Head of caudate nucleus (tissue), 42 donors: ENCODE measurements at places on chromosomes 3 and 15.
A peak's percentile ranks its signal among the peaks of the same experiment; 100 is the strongest.

- DNase-seq: no peak
Observed at GRCh38 chr3:139660269-139660668, 17.5 kb downstream of the NMNAT3 start.

- DNase-seq: no peak
Observed at GRCh38 chr3:15520185-15520584, 1.3 kb downstream of the COLQ start.

DNA sequence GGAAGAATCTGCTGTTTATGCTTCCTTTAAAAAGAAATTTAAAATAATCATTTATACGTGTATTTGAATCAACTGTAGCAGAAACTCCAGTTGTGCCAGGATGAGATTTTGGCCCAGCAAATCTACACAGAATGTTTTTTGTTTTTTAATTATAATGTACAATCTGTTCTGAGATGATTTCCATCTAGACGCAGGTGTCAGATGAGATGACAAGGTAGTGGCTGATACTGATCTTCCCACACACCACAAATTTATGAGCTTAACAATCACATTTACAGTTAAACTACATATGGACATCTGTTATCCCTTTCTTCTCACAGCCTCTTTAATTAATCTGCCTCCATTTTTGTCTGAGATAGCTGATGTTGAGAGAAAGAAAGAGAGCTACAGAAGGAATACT lies 23.6 kb downstream of the DCLK3 start:
- DNase-seq: no peak

DNA sequence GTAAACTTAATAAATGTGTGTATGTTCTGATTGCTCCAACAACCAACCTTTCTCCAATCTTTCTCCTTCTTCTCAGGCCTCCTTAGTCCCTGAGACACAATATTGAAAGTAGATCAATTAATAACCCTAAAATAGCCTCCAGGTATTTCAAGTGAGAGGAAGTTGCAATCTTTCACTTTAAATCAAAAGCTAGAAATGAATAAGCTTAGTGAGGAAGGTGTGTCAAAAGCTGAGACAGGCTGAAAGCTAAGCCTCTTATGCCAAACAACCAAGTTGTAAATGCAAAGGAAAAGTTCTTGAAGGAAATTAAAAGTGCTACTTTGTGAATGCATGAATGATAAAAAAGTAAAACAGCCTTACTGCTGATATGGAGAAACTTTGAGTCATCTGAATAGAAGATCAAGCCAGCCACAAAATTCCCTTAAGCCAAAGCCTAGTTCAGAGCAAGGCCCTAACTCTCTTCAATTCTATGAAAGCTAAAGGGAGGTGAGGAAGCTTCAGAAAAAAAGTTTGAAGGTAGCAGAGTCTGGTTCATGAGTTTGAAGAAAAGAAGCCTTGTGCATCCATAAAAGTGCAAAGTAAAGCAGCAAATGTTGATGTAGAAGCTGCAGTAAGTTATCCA lies 38.6 kb downstream of the CCDC80 start:
- no peak for DNase-seq

DNA sequence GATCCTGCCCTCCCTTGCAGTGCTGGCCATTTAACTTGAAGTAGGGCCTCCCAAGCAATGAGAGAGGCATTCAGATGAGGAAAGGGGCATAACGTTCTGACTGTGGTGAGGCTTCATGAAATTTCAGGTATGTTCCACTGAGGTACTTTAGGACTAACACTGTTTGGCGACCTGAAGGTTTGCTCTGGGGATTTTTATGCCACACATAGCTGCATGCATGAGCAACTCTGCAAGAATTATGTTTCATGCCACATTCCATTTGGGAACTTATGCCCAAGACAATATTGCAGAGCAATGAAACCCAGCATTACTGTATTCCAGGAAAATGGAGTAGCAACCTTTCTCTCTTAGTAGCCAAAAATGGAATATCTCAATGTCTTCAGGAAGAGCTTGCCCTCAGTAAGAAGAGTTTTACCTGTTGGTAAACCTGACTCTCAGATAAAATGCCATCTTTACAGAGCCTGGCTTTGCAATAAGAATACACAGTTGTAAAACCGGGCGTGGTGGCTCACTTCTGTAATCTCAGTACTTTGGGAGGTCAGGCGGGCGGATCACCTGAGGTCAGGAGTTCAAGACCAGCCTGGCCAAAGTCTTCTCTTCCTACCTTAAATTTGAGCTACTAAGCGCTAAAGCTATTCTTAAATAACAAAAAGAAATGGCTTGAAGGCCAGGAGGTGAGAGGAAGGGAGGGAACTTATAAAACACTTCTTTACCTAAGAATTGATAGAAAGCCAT lies 16.7 kb upstream of the TBL1XR1 start:
- DNase-seq: no peak

DNA sequence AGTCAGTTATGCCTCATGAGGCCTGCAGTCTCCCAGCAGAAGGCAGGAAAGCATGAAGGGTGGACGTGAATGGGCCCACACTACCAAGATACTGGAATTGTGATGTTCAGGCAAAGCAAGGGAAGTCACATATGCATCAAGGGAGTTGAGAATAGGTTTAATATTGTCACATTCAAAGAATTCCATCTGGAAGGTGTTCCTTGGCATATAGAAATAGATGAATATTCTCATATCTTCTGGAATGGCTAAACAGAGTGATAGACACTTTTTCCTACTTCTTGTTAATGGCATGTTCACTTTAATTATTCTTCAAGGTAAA lies 103.7 kb downstream of the CMSS1 start:
- no peak for DNase-seq

GRCh38 chr3:89227634-89228033 lies 120.2 kb downstream of the EPHA3 start:
- no peak for DNase-seq

- DNase-seq: no peak
Observed at GRCh38 chr3:44680921-44681455, 31.5 kb upstream of the ZNF502 start.

GRCh38 chr3:185316740-185317412 lies 46.1 kb upstream of the MAP3K13 start:
- no peak for DNase-seq

- no peak for DNase-seq
Observed at GRCh38 chr3:123559040-123559861, 25.6 kb downstream of the HACD2 start.

- no peak for DNase-seq
Observed at GRCh38 chr3:131151-131888, 65.2 kb upstream of the CHL1 start.

DNA sequence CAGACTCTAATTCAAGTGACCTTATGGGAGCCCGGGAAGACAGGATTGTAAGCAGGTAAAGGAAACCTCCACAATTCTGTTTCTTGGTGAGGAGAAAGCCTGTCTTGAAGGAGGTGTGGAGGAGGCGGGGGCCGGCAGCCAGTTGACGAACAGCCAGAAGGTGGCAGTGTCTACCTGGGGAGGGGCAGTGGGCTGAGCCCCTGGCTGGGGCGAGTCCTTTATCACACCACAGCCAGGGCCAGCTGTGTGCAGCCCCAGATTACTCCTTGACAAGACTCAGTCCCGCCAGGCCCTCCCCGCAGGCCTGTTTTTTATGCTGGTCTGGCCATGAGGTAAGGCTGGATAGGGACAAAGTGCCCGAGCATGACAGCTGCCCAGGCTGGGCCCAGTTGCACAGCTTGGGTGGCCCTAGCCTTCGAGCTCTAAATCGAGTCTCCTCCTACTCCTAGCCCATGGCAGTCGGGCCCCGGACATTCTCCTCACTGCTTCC lies 40.9 kb upstream of the IDH2 start:
- DNase-seq: peak; percentile 56

DNA sequence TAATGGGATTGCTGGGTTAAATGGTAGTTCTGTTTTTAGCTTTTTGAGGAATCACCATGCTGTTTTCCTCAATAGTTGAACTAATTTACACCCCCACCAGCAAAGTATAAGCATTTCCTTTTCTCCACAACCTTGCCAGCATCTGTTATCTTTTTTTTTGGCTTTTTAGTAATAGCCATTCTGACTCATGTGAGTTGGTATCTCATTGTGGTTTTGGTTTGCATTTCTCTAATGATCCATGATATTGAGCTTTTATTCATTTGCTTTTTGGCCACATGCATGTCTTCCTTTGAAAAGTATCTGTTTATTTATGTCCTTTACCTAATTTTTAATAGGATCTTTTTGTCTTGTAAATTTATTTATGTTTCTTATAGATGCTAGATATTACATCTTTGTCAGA lies 288.2 kb downstream of the EPHA6 start:
- no peak for DNase-seq

DNA sequence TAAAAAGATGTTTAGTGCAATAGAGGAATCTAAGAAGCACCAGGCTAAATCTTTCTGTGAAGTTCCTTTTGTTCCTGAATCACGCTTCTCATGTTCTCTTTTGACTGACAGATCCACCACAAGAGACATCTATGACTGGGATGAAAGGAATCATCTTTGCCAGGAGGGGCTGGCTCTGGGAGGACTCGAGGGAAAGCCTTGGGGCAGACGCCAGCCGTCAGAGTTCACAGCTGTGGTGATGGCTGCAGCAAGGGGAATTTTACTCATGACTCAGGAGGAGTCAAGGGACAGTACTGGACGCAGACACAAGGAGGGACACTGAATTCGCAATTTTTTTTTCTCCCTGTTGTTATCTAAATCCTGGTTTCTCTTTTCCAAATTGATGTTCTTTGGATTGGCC lies 38.7 kb downstream of the C3orf38 start:
- peak; percentile 70 for DNase-seq

- no peak for DNase-seq
Observed at GRCh38 chr3:71979175-71979574, 194.2 kb upstream of the PROK2 start.

GRCh38 chr3:75781079-75781745 lies 4.1 kb downstream of the ZNF717 start:
- DNase-seq: no peak

DNA sequence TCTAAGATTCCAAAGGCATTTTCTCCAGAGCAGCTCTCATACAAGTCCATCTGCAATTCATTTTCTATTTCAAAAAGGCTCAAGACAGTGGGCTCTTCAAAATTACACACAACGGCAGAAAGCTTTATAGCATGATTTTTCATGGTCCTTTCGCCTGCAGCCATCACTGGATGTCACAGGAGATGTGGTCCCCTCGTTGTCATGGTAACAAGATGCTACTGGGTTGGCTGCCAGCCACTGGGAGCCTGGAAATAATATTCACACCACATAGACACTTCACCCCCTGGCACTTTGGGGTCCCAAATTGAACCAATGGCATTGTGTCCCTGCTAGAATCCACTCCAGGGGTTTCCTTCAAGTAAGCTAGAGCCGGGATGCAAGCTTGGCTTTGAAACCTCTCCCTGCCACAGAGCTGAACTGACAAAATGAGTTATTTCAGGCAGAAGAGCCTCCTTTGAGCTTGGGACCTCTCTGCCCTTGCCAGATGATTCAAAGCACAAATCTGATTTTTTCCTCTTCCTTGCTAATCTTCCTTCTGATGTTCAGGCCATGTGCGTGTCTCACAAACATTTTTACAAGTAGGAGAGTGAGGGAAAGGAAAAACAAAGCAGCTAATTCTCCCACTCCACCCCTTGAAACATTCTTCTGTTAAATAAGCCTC lies 512.6 kb upstream of the ADAMTS9 start:
- no peak for DNase-seq

DNA sequence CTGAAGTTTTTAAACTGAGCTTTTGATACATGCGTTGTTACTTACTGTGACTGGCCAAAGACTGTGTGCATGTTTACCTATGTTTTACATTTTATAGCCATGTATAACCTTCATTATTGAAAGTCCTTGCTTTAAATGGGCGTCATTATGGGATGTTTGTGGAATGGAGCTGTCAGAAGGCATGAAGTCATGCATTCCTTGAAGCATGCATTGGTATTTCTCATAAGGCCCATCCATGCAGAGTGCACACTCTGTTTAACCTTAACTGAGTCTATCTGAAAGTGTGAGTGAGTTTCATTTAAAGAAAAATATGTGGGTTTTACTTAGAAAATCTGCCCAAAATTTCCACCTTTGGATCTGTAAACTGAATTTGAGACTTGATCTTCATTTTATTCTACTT lies 51.1 kb downstream of the PSMD6 start:
- no peak for DNase-seq

DNA sequence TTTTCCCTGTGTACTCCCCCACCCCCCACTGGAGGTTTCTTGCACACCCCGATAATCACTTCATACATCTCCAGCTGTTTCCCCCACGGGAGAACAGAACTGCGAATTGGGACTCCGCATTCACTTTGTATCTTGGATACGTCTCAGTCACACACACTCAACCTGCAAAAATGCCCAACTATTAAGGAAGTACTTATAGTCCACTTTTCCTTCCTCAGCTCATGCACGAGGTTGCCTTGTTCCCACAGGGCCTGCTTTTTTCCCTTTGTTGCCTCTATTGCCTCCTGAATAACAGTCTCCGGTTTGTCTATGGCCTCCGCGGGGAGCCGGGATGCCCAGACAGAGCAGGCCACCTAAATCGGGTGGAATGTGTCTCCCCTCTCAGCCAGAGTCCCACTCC lies 282.3 kb downstream of the PYDC2 start:
- DNase-seq: no peak

- DNase-seq: peak; percentile 6
Observed at GRCh38 chr15:101028321-101028720, 109.2 kb downstream of the LRRK1 start.

DNA sequence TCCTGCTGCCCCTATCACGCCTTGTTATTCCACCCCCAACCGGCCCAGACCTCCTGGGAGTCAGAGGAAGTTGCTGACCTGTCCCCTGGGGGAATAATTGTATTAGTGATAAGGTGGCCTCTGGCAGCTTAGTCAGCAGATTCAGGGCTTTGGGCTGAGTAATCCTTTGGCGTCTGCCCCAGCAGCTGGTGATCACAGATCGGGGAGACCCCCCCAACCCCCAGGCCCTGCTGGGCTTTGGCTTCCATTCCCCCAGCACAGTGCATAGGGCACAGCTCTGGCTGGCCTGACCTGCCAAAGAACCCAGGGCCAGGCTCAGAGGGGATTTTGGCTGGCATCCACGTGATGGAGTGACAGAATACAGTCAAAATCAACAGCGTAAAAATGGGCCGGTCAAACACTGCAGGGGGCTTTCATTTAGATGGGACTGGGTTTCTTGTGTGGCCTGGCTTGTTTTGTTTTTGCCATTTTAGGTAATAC lies 3.9 kb upstream of the NR2E3 start:
- no peak for DNase-seq

- DNase-seq: no peak
Observed at GRCh38 chr3:179955286-179955685, 81.5 kb downstream of the PEX5L start.

- DNase-seq: no peak
Observed at GRCh38 chr15:33888176-33888575, 80.1 kb upstream of the CHRM5 start.

GRCh38 chr15:84741121-84741520 lies 7.3 kb upstream of the ZNF592 start:
- no peak for DNase-seq

GRCh38 chr3:15997274-15997943 lies 177.1 kb upstream of the GALNT15 start:
- DNase-seq: no peak
